Bone marrow (tissue), 2 donors: ENCODE measurements at places on chromosomes 1 and 21.
A peak's percentile ranks its signal among the peaks of the same experiment; 100 is the strongest.

GRCh38 chr1:192592517-192592916 is 16.9 kb downstream of the RGS1 start:
- DNase-seq: no peak

DNA sequence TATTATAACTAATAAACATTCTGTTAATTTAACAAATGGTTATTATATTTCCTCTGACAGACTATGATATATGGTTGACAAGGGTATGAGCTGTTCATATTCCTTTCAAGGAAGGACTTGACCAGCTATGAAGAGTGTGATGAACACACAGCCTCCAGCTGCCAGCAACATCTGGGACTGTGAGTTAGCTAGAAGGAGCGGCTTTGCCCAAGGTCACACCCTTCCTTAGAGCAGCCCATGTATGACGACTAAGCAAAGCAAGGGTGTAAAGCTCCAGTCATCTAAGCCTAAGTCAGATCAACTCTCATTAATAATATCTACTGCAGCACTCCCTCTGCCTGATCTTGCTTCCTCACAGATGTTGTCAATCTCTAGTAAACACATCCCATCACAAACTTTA is 355.4 kb downstream of the PLPP3 start:
- DNase-seq: no peak

DNA sequence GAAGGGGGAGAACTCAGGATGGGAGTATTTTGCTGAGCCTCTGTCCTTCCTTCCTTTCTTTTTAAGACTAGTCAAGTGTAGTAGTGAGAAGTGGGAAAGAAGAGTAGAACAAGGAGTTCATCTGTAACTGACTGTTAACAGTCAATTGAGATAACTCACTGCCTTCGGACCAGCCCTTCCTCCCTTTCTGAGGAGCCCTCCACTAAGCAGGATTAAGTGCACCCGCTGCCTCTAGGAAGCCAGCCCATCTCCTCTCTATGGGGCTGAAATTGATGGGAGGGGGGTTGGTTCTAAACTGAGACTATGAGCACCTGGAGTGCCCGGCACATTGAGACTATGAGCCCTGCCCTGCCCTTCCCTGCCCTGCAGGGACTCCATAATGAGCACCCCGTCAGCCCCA is 72.7 kb upstream of the TINAGL1 start:
- DNase-seq: no peak

DNA sequence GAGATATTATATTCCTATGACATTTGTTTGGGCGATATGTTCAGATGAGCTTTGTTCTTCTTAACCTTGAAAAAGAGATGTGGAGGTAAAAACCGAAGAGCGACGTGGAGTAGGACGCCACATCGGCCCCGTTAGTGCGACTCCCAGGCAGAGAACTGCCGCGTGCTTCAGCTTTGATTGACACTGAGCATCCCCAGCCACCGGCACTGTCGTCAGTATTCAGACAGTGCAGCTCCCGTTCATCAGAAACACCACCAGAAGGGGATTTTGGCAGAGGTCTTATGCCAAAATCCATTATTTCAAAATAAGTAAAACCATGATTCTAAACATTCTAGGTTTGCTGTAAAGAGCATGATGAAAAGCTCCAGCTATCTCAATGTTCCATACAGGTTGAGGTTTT is 66.5 kb downstream of the AGPAT3 start:
- DNase-seq: no peak

- DNase-seq: no peak
Measured at GRCh38 chr1:169109561-169110134, 3.2 kb downstream of the ATP1B1 start.

- no peak for DNase-seq
Measured at GRCh38 chr1:21005466-21006239, 171.0 kb downstream of the EIF4G3 start.

GRCh38 chr1:8349961-8350360 is 32.0 kb downstream of the SLC45A1 start:
- no peak for DNase-seq

DNA sequence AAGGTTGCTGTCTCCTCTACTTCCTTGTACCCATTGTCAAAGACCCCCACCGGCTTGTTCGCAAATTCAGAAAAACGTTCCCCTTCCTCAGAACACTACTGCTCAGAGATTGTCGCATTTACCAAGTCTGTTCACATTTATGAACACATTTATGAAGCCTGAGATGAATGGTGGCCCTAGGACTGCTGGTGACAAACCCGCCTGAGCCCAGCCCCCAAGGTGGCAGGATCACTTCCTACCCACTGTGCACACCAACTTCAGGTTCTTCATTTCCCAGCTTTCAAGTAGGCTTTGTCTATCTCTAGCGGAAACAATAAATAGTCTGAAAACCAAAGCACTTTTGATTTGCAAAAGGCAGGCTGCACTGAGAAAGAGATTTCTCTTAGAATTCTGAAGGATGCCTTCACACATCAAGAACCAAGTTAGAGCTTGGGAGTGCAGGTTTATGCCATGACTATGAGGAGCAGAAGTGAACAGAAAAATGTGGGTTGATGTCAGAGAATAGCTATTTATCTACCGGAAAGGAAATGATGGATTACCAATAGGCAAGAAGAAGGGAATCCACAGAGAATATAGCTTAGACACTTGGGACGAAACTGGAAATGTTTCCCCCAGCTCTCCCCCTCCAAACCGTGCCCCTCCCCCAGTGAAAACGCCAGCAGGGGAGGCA is 200.5 kb downstream of the TOMM20 start:
- no peak for DNase-seq

DNA sequence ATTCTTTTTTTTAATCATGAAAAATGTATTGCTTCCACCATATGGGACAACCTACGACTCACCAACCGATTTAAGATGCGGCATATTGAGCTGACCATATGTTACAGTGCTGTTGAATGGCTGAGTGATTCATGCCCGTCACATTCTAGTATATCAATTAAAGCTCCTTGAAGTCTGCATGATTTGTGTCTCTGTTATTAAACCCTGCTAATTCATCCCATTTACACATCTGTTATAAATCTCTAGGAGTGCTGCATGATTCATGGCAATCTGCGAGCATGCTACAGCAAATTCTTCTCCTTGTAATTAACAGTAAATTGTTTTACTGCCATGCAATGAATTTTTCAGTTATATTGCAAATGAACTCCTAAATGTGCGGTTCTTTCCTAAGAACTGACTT is 239.8 kb downstream of the USH2A start:
- no peak for DNase-seq

- DNase-seq: no peak
Measured at GRCh38 chr1:221716713-221717484, 25.0 kb downstream of the DUSP10 start.

GRCh38 chr1:42807056-42807668 is 9.8 kb upstream of the ERMAP start:
- no peak for DNase-seq

GRCh38 chr1:56578138-56578962 is 1.0 kb downstream of the PLPP3 start:
- DNase-seq: no peak

- DNase-seq: no peak
Measured at GRCh38 chr1:30232288-30232899, 491.0 kb downstream of the MATN1 start.

DNA sequence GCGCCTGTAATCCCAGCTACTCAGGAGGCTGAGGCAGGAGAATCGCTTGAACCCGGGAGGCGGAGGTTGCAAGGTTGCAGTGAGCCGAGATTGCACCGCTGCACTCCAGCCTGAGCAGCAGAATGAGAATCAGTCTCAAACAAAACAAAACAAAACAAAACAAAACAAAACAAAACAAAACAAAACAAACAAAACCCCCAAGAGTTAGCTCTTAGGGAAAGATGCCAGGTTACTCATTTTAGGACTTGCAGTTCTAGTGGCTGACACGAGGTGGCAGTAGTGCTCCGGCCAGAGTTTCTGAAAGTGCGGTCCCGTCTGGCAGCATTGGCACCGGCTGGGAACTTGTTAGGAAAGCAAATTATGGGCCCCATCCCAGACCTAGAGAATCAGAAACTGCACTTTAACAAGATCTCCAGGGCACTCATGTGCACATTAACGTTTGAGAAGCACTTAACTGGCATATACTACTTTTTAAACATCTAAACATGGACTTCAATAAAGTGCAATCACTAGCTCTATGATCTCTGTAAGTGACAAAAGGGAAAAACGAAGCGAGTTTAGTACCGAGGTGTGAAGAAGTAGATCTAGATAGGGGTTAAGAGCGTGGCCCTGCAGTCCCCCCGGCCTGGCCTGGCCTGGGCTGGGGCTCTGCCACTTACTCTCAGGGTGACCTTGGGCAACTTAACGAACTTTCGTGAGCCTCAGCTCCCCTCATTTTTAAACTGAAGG is 41.9 kb upstream of the TNFRSF1B start:
- DNase-seq: peak; percentile 35

- no peak for DNase-seq
Measured at GRCh38 chr1:233389893-233390292, 62.4 kb downstream of the MAP3K21 start.

- DNase-seq: no peak
Measured at GRCh38 chr1:92310185-92310597, 11.3 kb downstream of the RPAP2 start.

GRCh38 chr1:151534662-151535278 is 5.3 kb upstream of the TUFT1 start:
- DNase-seq: peak; percentile 53

GRCh38 chr1:191025896-191026642 is 548.4 kb upstream of the BRINP3 start:
- no peak for DNase-seq

- DNase-seq: no peak
Measured at GRCh38 chr1:118202076-118202608, 17.1 kb upstream of the SPAG17 start.

- peak; percentile 82 for DNase-seq
Measured at GRCh38 chr1:66446261-66447001, 87.5 kb upstream of the SGIP1 start.

- no peak for DNase-seq
Measured at GRCh38 chr1:30403726-30404125, 319.7 kb downstream of the MATN1 start.
